Metanephros (tissue), 2 donors: ENCODE measurements at places on chromosomes 7 and 10. TPM values are rescaled to one million over a fixed set of nuclear protein-coding genes. Genes with fewer than 3 reads are reported as not detected.

The MEIG1 gene
- not detected for total RNA-seq

The TRAPPC14 gene
- 9.9 TPM for total RNA-seq

The CFAP58 gene
- 0.35 TPM for total RNA-seq

The OR6V1 gene
- total RNA-seq: not detected

The SCIN gene
- 110 TPM for total RNA-seq

The RNLS gene
- 19.2 TPM for total RNA-seq

The SEPTIN7 gene
- 157 TPM for total RNA-seq

The PAPSS2 gene
- total RNA-seq: 27.6 TPM

The ANKRD22 gene
- 0.64 TPM for total RNA-seq

The SPDYE16 gene
- 0.53 TPM for total RNA-seq

The ICA1 gene
- total RNA-seq: 15.1 TPM

The IDI2 gene
- total RNA-seq: not detected
